ENCODE measurements at places on chromosomes 6 and 20.

DNA sequence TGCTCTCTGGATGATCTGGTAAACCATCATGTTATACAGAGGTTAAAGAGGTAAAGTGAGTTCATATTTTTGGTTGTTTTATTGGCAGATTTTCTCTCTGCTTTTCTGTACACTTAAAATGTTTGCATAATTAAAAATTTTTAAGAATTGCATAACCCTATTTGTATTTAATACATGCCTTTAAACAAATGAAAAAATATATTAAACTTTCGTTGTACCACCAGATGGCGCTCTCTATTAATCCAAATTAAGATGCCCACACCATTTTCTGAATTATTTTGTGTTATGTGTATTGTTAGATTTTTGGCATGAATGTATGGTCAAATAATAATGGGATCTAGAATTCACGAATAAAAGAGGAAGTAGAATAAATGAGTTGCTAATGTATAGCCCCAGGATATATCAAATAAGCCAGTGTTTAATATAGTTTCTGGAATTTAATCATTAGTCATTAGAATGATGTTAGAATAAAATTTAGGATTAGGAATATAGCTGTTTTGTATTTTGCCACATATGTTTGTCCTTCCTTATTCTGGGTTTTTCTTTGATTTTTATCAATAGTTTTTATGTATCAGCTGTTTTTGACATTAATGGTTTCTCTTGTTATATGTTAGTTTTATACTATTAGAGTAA lies 38.9 kb downstream of the SMAP1 start:
- peak; percentile 28 for DNase-seq

- no peak for DNase-seq
Observed at GRCh38 chr6:156911581-156911980, 134.4 kb downstream of the ARID1B start.

DNA sequence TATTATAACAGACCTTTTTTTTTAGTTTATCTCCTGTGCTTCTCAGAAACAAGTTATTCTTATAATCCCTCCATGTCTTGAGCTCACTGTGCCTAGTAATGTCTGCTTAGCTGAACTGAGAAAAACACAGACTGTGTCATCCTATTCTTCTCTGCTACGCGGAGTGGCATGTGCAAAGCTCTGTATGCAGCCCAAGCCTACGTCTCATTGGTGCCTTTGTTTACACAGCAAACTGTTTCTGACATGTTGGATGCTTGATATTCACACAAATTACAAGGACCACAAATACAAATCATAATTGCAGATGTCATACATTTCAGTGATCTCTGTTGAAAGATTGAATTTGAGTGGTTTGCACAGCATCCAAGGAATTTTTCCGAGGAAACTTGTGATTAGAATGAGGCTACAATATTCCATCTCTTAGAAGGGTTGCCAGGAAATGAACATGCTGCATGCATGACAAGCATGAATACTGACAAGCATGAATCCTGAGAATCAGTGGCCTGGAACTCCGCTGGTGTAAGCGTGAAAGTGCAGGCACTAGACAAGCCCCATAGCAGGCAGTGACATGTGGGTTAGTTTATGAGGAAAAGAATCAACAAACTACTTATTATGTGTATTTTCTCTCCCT lies 128.4 kb upstream of the SGK1 start:
- no peak for DNase-seq

DNA sequence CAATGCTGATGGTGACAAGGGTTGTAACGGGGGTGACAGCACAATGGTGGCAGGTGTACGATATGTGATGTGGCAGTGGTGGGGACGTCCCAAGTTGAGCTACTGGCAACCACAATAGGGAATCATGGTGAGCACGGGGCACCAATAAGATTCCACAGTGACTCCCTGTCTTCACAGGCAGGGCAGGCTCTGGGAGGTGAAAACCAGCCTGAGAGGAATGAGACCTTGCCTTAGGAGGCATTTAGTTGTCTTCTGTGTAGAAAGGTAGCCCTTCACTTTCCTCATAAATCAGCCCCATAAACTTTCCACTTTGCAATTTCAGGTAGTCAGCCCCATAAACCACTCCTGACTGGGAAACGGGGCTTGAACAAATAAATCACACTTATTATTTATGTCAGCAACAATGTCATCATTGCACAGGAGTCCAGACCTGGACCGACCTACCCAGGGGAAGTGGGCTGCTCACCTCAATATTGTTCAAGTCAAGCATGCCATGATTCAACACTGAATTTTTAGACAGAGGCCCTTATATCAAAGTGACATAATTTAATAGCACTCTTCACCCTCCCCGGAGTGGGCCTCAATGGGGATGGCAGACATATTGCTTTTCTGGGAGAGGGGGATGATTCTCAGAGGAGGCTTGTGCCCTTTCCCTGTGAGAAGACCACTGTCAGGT lies 150.8 kb downstream of the CDC5L start:
- DNase-seq, result no peak

DNA sequence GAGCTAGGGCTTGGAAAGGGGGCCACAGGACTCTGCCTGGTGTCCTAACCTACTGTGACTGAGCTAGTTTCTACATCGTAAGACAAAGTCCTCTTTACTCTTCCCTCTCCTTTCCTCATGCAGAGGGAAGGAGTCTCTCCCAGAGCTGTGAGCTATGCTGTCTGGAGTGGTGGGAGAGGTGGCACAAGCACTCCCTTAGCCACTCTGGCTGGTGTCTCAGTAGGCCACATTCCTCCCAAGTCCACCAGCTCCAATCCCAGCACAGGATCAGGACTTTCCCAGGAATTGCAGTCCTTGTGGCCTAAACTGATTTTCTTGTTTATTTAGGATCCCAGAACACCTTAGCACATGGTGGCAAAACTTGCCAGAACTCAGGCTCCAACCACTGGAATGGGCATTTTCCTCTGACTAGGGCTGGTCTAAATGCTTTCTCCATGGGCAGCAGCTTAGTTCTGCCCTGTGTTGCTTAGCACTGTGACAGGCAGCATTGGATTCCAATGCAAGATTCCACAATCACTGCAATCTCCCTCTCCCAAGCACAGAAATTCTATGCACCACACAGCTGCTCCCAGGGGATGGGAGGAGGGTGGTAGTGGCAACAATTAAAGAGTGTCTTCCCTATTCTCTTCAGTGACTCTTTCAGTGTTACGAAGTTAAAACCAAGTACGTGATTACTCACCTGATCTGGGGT lies 733.3 kb downstream of the HACE1 start:
- no peak for DNase-seq

DNA sequence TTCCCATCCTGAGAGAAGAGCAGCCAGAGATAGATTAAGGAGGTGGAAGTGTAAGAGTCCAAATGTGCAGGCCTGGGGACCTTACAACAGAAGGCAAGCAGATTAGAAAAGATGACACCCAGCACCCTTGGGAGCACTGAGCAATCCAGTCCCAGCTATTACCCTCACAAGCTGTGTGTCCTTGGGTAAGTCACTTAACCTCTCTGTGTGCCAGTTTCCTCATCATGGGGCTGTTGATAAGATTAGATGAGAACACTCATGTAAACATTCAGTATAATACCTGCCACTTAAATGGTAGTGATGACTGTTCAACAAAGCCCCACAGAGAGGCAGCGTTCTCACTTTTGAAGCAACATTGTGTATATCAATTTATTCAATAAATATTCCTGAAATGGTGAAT lies 114.8 kb upstream of the CST7 start:
- no peak for DNase-seq

DNA sequence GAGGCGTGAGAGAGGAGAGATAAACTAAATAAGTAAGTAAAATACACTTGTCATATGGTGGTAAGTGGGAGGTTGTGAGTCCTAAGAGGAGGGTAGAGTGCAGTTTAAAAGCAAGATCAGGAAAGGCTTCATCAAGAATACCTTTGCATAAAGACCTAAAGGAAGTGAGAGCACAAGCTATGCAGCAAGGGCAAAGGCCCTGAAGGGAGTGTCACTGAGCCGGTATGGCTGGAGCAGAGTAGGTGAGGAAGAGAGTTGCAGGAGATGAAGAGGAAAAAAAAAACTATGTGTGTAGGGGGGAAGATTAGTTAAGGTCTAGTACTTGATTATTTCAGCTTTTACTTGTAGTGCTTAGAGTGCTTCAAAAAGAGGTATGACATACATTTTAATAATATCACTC lies 11.0 kb downstream of the DNAAF9 start:
- DNase-seq, result no peak

GRCh38 chr6:163468738-163469137 lies 54.2 kb downstream of the QKI start:
- no peak for DNase-seq

DNA sequence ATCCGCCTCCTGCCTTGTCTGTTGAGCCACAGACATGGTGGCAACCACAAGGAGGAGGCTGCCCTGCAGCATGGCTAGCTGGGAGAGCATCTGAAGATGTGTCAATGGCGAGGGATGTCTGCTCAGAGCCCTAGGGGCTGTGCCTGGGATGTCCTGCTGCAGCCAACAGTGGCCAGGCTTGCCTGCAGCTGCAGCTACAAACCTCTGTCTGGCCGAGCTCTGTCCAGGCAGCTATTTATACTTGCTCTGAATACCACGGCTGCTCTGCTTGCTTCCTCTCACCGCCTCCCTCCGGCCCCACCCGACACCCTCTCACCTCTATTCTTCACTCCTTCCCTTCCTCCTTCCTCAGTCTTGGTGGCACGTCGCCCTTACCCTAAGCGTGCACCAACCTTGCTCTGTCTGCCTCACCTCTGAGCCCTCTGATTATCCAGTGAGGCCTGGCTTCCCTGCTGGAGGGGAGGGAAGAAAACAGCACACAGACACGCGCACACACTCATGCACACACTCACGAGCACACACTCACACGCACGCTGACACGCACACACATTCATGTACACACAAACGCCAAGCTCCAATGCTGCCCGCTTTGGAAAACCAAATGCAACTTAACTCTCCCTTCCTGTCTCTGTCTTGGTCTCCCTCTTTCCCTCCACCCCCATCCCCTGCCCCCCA lies at the start of gene ANGPT4:
Gene ANGPT4 (minus strand): TSS at position 210 of the 675 bp plus-strand sequence. CDS start 120 bp downstream, at position 90.
- no peak for DNase-seq

DNA sequence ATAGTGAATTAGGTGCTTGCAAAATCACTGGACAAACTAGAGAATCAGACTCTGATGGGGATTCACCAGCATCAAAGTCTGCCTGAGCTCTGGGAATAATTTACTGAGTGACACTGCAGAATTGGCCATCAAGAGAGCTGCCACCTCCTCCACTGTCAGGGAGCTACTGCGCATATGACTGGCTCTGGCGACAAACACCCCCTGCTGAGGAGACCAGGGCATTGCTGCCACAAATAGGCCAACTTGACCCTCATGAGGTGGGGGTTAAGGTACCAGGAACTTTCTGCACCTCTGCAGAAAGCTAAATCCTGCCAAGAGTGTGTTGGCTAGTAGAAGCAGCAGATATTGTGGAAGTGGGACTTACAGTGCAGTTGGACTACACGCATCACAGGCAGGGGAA lies 88.0 kb downstream of the CDS2 start:
- no peak for DNase-seq

DNA sequence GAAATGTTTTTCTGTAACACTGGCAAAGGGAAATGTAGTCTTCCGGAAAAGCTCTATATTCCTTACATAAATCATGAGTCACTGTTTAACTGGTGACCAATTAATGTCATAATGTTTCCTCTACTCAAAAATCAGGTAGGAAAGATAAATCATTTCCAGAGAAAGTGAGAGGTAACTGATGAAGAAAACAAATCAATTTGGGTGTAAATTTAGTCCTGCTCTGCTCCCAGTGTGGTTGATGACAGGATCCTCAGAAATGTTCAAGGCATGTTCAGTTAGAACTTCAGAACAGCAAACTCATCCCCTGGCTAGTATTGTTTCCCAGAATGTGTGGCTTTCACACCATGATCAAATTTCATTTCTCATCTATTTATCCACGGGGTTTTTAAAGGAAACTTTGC lies 38.8 kb upstream of the SPACA1 start:
- no peak for DNase-seq

DNA sequence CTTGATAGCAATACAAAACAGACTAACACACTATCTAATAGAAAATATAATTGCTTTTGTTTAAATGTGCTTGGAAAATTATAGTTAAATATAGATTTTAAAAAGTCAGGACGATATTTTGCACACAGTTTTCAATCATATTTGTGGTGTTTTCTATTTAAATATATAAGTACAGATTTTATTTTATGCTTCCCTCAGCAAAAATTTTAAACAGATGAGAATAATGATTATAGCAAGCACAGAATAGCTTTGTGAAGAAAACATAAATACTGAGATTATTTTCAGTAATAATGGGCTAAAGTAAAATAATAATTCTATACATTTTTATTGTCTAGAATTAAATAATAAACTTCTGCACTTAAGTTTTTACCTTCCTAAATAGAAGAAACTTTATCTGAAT lies 809.4 kb downstream of the PHF3 start:
- no peak for DNase-seq

DNA sequence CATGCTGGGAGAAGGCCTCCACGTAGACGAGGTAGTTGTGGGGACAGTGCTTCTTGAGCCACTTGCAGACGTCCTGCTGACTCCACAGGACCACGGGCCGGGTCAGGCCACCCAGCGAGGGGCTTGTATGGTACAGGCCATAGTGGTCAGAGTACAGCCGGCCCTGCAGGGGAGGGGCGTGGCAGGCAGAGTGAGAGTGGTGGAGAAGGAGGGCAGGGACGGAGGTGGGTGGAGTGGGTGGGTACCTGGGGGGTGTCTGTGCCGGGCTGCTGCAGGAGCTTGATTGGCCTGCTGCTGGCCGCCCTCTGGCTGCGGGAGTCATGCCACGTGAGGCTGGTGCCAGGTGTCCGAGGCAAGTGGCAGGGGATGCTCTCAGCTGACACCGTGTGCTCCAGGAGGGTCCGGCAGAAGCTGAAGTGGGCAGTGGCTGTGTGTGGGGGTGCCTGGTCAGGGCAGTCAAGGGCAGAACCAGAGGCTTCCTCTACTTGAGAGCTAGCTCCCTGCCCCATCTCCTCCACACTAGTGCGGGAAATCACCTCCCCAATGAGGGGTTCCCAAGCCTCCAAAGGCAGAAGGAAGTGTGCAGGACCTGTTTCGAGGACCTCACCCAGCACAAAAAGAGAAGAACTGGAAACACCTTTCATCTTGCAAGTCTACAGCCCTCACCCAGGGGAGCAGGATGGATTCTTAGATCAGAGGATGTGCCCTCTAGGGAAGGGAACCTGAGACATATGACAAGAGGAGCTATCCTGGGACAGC lies 2.3 kb downstream of the SAMD10 start:
- no peak for DNase-seq

GRCh38 chr6:38901802-38902522 lies 146.6 kb upstream of the GLP1R start:
- DNase-seq, result no peak

Data from central memory CD4-positive, alpha-beta T cell (primary cell).